ENCODE measurements at places on chromosomes 3 and 15.

GRCh38 chr15:43523646-43524045 lies 6.2 kb downstream of the MAP1A start:
- DNase-seq = no peak

- DNase-seq = no peak
These were observed 64.3 kb upstream of the GOLGA8B start for GRCh38 chr15:34647569-34648293.

GRCh38 chr15:77021088-77021481 lies 26.2 kb downstream of the PSTPIP1 start:
- no peak for DNase-seq

- DNase-seq = no peak
These were observed 26.9 kb downstream of the BFSP2 start for GRCh38 chr3:133426721-133427120.

DNA sequence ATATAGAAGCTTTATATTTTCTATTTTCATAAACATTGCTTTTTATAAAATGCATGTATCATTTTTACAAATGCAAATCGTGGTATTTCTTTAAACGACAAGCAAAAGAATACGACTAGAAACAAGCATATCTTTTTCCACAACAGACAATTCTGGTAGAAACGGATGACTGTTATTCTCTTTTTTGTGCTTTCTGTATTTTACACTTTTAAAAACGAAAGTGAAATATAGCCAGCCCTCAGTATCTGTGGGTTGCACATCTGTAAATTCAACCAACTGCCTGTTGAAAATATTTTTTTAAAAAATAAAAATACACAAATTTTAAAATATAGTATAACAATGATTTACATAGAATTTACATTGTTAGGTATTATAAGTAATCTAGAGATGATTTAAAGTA lies 61.3 kb downstream of the PRTG start:
- no peak for DNase-seq

- DNase-seq = no peak
These were observed 880.1 kb downstream of the CADM2 start for GRCh38 chr3:85838921-85839320.

DNA sequence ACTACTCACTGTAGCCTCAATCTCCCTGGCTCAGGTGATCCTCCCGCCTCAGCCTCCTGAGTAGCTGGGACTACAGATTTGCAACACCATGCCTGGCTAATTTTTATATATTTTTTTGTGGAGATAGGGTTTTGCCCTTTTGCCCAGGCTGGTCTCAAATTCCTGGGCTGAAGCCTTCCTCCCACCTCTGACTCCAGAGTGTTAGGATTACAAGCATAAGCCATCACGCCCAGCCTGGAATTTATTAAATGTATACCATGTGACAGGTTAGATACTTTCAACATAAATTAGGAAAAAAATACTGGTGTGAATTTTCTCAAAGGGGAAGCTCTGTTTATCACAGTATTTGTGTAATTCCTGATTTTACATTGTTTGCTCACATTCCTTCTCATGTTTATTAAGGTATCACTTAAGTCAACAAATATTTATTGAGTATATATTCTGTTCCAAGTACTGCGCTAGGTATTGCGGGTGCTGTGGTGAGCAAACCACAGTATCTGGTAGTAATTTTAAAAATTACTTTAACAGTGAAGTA lies 24.8 kb downstream of the PPP4R2 start:
- DNase-seq = no peak

DNA sequence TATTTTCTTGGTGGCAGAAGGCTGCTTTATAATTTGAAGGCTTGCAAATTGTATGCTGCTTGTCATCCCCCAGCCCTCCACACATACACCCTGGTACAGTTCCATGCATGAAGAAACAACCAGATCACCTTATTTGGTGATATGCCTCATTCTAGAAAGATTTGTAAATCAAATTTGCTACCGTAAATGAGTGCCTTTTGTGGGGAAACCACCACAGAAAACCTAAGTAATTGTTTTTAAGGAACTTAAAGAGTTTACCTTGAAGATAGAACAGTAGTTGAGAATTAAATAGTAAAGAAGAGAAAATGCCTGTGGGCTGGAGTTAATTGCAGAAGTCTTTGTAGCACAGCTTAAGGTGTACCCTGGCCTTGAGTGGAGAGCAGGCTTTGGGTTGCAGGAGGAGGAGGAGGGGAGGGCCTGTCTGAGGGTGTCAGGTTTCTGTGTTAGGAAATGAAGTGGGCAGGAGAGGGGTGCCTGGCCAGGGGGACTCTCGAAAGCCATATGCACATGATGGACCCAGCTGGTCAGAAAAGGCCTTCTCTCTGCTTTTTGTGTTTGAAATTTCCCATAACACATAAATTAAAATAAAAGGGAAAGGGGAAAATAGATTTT lies 6.9 kb downstream of the NIPA2 start:
- no peak for DNase-seq
